ENCODE measurements at places on chromosomes 3 and 15.
A peak's percentile ranks its signal among the peaks of the same experiment; 100 is the strongest.

DNA sequence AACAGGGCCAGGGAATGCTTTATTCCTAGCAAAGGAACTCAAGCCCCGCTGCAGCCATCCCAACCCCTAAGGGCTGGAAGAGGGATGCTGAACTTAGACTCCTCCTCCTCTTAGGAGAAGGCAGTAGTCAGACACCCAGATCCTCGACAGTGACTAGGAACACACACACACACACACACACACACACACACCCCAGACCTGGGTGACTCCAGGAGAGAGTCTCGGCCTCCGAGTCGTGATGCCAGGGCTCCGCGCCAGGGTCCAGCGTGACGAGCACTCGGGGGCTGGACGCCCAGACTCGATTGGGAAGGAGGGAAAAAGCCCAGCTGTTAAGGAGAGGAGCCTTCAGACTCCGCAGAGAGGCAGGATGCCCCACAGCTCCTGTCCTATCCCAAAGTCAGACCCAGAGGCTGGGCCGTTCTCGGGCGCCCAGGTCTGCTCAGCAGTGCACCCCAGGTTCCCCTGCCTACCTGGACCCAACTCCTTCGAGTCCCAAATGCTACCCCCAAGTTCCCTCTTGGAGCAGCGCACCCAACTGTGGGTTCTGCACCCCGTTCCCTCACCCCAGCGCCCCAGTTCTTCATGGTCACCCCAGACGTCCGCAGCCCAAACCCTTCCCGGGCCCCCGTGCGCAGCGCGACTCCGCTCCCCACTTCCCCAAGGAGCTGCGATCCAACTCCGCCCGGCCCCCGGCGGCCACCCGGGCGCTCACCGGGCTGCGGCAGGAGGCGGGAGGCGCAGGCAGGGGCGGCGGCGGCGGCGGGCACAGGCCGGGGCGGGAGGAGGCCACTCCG, 421 bp downstream of the BMF start:
- DNase-seq: no peak

- no peak for DNase-seq
Measured at GRCh38 chr3:46416811-46417510, 9.9 kb downstream of the CCRL2 start.

GRCh38 chr3:40097131-40098117, 212.1 kb upstream of the EIF1B start:
- no peak for DNase-seq

DNA sequence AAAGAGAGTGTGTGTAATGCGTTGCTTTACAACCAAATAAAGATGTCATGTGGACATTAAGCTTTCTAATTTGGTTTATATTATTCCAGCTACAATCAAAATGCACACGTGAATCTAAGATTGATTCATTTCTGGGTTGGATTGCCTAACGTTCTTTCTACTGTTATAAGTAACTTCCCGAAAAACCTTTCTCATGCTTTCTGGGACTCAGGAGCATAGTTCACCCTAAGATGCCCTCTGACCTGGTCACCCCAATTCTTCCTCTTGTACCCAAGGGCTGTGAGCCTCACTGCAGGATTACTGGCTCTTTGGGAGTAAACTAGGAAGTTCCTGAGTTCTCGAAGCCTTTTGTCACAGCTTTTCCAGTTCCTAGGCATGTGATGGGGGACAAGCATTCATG, 12.7 kb upstream of the LMCD1 start:
- no peak for DNase-seq

GRCh38 chr15:61175024-61175423, 54.1 kb downstream of the RORA start:
- DNase-seq: no peak

DNA sequence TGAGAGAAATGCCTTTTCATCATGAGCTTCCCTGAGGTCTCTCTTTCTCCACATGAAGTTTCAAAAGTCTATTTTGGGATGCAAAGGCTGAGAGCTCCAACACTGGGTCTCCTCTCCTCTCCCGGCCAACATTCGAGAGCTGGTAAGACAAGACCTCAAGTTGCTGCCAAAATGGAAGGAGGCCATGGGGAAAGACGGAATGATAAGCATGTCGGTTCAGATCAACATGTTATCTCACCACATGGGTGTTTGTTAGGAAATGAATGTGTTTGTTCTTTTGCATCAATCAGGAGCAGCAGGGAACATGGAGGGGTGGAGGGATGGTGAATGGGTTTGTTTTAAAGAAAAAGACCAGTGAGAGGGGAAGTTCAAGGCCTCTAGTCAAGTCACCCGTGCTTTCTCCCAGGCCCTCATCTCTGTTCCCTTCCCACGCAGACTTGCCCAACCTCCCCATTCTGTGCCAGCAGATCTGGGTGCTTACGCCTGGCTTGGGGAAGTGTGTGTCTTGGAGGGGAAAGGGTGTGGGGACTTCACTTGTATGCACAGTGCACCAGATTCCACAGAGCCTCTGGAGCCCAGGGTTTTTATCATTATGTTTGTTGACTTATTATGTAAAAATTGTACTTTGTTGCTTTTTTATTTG, 23.5 kb upstream of the ATP10A start:
- DNase-seq: no peak

DNA sequence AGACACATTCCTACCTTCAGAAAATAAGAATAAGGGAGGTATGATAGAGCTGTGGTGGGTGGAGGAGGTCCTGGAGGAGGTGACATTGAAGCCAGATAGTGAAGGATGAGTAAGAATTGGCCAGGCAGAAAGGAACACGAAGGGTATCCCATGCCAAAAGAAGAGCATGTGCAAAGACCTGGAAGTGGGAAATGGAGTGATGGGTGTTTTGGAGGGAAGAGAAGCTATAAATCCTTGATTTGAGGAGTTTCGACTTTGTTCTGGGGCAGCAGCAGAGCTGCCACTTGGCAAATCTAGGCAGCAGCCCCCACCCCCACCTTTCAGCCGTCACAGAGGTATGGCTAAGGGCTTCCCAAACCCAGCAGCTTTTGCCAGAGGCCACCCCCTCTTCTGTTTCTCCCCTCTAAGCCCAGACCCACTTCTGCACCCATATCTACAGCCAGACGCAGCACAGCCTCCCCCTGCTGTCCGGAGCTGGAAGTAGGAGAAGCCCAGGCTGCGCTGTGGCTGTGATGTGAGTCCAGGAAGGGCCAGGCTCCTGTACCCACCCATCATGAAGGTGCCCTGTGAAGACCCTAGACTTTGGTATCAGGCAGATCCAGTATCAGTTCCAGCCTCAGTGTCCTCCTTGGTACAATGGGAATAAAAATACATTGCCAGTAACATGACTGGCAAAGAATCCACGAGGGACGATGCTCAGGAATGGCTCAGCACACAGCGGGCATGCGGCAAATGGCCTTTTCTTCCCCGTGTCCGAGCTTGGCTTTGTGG, 188.7 kb upstream of the LINGO1 start:
- DNase-seq: peak; percentile 49

GRCh38 chr3:49626101-49626581, 48.0 kb upstream of the APEH start:
- no peak for DNase-seq

- no peak for DNase-seq
Measured at GRCh38 chr3:133210656-133211055, 172.5 kb downstream of the TMEM108 start.

GRCh38 chr3:46400000-46400734, 6.7 kb downstream of the CCR5AS start:
- no peak for DNase-seq

GRCh38 chr15:70172124-70172523, 74.4 kb upstream of the TLE3 start:
- no peak for DNase-seq

- no peak for DNase-seq
Measured at GRCh38 chr3:177186306-177186705, 11.0 kb downstream of the TBL1XR1 start.

- DNase-seq: no peak
Measured at GRCh38 chr3:27639271-27639670, 82.9 kb downstream of the EOMES start.

GRCh38 chr15:28243901-28244300, 78.1 kb downstream of the HERC2 start:
- DNase-seq: no peak

GRCh38 chr3:6439226-6439625, 421.7 kb upstream of the GRM7 start:
- no peak for DNase-seq

DNA sequence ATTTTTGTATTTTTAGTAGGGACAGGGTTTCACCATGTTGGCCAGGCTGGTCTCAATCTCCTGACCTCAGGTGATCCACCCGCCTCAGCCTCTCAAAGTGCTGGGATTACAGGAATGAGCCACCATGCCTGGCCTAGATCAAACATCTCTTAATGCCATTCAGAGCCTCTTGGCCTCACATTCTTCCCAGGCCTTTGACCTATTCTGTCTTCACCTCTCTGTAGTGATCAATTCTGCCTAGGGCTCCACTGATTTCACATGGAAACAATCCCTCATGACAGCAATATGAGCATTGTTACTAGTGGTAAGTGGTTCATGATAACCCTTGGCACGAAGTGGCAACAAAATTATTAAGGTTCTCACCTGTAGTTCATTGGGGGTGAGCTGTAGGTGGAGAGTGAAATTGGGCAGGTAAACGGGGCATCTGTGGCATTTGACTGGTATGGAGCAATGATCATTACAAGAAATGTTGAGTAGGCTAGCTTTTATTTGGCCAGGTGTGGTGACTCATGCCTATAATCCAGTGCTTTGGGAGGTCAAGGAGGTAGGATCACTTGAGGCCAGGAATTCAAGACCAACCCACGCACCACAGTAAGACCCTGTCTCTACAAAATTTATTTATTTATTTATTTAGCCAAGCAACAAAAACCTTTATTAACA, 4.8 kb upstream of the ARPIN start:
- no peak for DNase-seq

DNA sequence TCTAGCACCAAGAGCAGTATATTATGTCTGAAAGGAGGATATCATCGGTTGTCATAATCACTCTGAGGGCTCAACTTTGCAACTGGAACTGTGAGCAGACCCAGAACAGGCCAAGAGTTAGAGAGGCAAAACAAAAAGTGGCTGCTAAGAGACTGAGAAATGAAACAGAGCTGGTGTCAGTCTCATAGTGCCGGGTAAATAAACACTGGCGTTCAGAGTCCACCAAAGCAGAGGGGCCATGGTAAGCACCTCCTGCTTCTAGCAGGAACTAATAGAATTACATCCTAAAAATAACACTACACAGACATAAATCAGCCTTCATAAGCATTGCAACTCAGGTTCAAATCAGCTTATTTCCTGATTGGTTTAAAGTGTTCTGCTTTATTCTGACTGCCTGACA, 10.3 kb upstream of the IL12A start:
- DNase-seq: no peak

DNA sequence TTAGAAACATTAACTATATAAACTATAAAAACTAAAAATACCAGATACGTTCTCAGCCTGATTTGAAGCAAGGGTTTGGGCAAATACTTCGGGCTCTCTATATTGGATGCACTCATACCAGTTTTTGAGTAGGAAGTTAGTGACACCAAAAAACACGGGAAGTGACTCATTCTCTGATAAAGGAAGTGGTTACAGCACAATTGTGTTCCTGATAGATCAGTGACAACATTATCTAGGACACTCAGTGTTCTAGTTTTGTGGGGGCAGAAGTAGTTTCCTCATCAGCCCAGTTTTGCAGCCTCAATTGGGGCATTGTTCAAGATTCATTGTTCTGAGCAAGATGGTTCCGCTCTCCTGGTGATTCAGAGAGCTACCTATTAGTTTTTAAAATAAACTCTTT, 469.6 kb upstream of the DPPA4 start:
- no peak for DNase-seq

DNA sequence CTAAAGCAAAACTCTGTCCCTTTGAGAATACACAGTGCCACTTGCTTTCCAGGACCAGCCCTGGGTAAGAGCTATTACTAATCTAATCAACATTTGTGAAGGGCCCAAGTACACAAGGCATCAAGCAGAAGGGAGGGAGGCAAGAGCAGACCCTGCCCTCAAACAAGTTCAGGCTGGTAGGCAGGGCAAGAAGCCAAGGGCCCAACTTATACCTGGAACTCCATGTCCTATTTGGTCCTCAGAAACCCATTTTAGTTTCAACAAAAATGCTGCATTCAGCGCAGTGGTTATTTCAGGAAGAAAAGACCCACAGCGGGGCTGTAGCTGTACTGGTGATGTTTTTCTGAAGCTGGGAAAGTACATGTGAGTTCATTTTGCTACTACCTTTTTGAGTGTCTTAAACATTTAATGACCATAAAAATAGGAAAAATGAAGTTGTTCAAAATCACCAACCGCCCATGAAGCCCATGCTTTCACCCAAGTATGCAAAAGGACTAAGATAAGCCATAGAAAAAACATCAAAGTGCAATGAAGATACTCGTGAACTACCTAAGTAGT, 2.8 kb downstream of the RPS17 start:
- DNase-seq: no peak

GRCh38 chr3:7999384-7999783, 502.2 kb upstream of the LMCD1 start:
- DNase-seq: no peak

GRCh38 chr3:43268636-43269035, 17.7 kb upstream of the SNRK start:
- DNase-seq: no peak

DNA sequence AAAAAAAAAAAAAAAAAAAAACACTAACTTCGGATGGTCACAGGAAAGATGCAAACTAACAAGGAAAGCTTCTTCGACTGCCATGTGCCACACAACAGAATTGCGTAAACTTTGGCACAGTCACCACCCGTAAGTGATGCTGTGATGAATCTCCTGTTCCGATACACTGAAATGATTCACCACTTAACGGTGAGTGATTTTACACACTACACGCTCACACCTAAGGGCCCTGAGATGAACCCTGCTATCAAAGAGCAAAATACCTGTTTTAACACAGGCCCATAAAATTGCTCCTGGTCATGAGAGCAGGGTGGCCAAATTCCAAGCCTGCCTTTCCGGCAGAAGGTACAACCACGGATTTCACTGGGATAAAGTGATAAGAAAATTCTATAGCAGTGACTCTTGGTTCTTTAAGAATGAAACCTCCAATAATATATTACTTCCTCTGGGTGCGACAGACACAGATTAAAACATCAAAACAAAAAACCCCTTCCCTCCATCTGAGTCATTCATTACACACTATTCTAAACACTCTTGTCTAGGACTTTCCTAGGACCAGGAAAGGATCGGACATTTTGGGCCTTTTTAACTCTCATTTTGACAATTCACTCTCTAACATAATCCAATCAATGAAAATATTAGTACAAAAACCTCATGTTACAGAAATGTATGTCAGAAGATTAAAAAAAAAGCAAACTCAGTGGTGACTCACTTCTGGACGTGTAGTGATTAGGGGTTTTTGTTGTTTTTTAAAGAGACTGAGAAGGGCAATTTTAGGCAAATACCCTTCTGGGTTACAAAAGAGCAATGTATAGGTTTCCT, 28.3 kb downstream of the LRIG1 start:
- DNase-seq: no peak

- no peak for DNase-seq
Measured at GRCh38 chr15:42385206-42385979, 26.1 kb downstream of the CAPN3 start.

GRCh38 chr3:4613366-4613765, 120.2 kb downstream of the ITPR1 start:
- DNase-seq: no peak

- no peak for DNase-seq
Measured at GRCh38 chr15:88986949-88987590, 73.9 kb upstream of the MFGE8 start.

Measured in NCI-H2171 (cell line).